HTR-8/SVneo (cell line): ENCODE measurements at places on chromosomes 1 and 21.

- no peak for DNase-seq
Measured at GRCh38 chr1:203722909-203723308, 42.1 kb upstream of the LAX1 start.

- DNase-seq: no peak
Measured at GRCh38 chr1:235100194-235100772, 28.4 kb downstream of the TOMM20 start.

DNA sequence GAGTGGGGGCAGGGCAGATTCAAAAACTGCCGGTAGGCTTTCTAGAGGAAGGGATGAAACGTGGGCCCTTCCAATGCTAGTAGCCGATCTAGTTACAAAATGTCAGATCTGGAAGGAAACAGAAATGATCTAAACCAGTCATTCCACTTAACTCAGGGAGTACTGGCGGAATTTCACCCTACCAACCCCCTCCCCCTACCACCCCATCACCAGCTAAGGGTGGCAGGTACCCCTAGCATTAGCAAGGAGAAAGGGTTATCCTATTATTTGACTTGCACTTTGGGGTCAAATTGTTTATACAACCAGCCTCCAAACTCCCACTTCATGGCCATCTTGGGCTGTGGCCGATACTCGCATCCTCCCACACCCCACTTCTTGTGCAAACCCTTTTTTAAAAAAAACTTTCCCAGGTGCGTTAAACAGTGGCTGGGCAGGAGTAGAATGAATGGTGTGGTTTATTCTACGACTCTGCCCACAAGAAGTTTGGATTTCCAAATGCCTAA is 644 bp upstream of the MRPL24 start:
- no peak for DNase-seq

DNA sequence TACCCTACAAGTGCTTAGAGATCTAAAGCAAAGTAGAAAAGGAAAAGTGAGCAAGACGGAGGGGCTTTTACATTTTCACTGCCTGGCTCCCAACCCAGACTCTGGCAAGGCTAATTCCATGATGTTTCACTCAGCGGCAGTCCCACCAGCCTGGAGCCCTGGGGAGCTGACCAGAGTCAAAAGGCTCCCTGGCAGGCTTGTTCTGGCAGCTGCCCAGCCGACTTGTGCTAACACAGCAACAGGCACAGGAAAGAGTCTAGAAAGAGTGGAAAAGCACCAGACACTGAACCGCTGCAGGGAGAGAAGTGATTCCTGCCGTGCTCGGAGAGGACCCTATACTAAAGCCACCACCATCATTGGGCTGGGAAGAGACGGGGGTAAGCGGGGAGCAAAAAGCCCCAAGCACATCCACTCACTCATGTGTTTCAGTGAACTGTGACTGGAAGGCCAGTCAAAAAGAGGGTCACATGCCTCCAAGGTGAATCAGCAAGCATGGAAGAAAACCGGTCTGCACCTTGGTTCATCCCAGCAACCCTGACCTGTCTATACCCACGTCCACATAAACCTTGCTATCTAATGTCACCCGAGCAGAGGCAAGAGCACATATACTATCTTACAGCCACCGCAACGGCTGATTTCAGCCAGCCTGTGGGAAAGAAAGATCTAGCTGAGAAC is 8.0 kb downstream of the SMIM12 start:
- no peak for DNase-seq

DNA sequence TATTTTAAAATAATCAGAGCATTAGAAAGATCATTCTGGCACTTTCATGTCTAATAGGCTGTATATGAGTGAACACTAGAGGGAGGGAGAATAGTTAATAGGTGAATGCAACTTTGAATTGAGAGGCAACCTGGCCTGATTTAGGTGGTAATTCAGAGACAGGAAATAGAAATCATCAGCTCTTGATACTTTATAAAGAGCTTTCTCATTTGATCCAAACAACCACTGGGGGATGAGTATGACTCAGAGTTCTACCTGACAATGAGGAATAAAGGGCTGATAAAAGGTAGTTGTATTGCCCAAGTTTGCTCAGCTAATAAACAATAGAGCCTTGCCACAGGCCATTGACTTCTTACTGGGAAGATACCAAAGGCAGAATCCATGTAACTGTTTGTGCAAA is 5.2 kb upstream of the FAM89A start:
- DNase-seq: no peak

DNA sequence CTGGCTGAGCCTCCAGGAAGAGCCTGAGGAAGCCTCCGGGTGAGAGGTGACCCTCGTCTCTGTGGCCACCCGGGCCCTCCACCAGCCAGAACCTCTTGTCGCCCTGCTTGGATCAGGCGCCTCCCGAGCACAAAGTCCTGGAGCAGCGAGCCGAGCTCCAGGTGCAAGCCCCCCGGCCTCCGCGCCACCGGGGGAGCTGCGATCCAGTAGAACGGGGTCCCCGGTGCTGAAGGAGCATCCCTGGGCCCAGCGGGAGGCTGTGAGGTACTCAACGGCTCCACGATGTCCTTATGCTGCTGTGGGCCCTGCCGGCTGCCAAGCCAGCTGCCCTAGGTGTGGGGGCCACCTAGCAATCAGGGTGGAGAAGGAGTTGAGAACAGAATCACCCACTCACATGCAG is 102.8 kb downstream of the PRDM16 start:
- no peak for DNase-seq

DNA sequence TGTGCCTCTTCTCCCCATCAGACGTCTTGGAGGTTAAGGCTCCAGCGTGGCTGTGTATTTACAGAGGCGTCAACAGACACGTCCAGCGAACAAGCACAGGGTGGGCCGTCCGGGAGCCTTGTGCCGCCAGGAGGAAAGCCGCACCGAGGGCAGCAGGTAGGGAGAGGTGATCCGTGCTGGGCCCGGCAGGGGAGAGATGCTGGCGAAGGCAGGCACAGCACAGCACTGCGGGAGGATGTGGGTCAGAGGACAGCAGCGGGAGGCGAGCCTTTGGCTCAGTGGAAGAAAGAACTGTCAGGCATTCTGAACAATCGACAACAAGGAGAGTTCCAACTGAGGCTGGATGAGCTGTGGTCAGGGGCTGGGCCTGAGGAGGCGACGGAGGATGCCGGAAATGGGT is 144.1 kb upstream of the TNR start:
- no peak for DNase-seq

GRCh38 chr1:79177844-79178243 is 171.3 kb upstream of the ADGRL4 start:
- DNase-seq: no peak

GRCh38 chr1:62138029-62138428 is 56.6 kb upstream of the L1TD1 start:
- DNase-seq: no peak

GRCh38 chr1:235019471-235019870 is 109.2 kb downstream of the TOMM20 start:
- DNase-seq: no peak

GRCh38 chr1:83508485-83509151 is 490.3 kb downstream of the TTLL7 start:
- DNase-seq: no peak

DNA sequence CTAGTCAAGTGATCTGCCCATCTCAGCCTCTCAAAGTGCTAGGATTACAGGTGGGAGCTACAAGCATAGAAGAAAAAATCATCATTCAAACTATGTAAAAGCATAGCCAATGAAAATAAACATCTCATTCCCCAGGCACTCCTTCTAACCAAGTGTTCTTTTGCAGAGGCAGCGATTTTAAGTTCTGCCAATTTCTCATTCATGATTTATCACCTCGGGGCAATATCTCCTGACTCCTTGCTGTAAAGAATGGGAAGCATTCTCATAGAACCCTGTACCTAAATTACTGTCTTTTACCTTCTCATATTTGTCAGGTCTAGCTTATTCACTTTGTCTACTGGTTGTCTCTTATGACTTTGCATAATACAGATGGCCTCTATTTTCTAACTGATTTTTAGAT is 32.5 kb upstream of the IVNS1ABP start:
- no peak for DNase-seq

DNA sequence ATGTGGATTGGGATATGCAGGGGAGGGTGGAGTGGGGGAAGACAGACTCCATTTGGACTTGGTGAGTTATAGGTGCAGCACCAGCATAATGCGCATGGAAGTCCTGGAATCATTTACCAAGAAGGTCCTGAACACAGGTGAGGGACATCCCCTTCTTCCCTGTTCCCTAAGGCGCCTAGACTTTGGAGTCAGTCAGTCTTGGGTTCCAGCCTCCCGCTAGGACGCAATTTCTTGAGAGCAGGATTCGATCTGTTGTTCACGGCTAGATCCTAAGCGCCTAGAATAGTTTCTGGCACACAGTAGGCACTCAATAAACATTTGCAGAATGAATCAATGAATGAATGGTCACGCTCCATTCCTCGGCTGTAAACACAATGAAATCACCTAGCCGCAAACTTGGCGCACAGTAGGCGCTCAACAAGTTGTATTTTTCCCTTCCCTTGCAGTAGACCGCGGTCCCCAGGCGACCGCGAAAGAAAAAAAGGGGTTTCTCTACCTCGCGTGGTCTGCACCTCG is 1.0 kb upstream of the AK4 start:
- DNase-seq: no peak

- DNase-seq: peak; percentile 79
Measured at GRCh38 chr1:235093696-235094592, 34.7 kb downstream of the TOMM20 start.

- DNase-seq: no peak
Measured at GRCh38 chr1:9877962-9878361, 32.1 kb downstream of the CTNNBIP1 start.

GRCh38 chr1:77757603-77758002 is 2.0 kb downstream of the USP33 start:
- no peak for DNase-seq

- DNase-seq: peak; percentile 75
Measured at GRCh38 chr1:23194119-23194984, 22.9 kb downstream of the HTR1D start.

DNA sequence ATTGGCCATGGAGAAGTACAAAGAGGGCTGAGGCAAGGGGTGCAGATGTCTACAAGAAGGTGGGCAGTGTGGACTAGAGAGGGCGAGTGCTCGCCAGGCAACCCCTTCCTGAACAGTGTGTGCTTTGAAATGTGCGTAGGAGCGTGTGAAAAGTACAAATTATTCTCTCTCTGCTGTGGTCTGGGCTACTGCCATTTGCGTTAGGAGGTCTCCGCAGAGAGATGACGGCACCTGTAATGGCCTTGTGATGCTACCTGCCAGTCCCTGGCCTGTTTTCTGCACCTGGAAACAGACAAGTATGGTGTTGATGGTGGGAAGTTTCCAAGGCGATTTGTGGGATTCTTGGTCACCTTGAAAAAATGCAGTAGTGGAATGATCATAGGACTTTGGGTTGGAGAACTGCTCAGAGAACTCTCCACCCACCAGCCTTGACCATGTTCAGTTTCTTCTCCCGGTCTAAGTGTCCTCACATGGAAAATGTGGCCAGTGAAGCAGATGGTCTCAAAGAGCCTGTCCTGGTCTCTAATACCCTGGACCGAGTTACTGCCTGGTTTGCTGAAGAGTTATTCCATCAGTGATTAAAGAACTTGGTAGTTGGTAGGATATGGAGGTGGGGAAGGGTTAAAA is 74.5 kb downstream of the MRPS6 start:
- DNase-seq: no peak

DNA sequence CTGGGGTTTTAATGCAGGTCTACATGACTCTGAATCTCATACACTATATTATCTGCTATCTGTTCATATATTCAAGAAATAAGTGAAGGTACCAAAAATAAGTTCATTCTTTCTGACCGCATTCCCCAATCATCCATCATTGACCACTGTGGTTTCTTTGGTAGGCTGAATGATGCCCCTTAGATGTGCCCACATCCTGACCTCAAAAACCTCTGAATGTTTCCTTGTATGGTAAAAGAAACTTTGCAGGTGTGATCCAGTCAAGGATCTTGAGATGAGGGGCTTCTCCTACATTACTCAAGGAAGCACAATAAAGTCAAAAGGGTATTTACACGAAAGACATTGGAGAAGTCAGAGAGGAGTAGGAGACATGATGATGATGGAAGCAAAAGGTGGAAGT is 60.6 kb upstream of the LRRC8B start:
- no peak for DNase-seq

DNA sequence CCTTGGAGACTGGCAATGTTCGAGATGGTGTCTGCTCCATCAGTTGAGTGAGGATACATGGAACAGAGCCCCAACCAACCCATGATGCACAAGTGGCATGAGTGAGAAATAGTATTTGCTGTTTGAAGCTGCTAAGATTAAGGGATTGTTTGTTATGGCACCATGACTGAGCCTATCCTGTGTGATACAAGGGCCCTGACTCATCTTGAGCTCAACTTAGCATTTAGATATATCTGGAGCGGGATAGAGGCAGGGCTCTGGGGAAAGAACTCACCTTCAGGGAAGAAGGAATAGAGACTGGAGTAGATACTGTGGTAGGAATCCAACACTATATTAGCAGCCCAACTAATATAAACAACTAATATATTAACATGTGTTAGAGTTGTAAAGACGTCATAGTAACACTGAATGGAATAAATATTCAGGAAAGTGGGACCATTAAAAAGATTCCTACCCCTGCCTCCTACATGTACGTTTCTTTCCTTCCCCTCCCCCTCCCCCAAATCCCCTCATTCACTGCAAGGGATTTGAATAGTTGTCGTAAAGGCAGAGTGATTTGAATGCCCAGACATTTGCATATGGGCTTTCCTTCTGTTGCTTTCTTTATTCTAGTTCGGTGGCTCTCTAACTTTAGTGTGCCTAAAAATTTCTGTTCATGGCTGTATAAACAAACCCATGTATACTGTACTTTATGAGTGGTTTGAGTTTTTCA is 106.6 kb upstream of the POU3F1 start:
- no peak for DNase-seq

DNA sequence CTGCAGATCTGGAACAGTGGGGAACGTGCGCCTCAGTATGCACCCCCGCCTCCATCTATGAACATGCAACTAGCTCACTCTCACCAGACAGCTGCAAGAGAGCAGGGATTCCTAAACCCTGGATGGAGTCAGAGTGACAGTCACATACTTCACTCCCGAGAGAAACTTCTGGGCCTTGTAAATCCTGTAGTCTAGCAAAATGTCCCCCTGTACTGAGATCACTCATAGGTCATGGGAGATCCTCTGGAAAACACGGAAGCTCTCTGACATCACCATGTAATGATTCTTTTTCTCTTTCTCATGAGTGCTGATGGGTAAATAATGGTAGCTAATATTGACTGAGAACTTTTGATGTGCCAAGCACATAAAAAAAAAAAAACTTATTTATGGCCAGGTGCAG is 23.4 kb upstream of the TARDBP start:
- DNase-seq: no peak

DNA sequence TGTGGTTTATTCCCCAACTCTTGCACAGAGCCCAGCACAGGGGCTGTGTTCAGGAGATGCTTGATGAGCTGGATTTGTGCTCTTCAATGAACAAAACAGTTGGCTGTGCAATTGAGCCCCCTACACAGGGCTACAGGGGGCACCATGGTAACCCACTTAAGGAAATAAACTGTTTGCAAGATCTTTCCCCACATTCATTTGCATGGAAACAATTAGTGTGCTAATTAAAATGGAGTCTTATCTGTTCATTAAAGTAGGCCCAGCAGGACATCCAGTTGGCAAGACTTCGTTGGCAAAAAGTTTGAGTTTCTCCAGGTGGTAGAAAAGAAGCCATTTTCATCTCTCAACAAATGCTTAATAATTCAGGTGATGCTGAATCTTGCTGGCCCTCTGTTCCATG is 15.3 kb downstream of the KLHDC7A start:
- no peak for DNase-seq
